SJSA1 (cell line): ENCODE measurements at places on chromosomes 16 and 17.
A peak's percentile ranks its signal among the peaks of the same experiment; 100 is the strongest.

- no peak for DNase-seq
Observed at GRCh38 chr16:69286941-69287713, 24.0 kb upstream of the VPS4A start.

GRCh38 chr17:55303701-55304145 is 39.0 kb downstream of the HLF start:
- no peak for DNase-seq

- DNase-seq = peak; percentile 38
Observed at GRCh38 chr17:32483451-32484019, 3.3 kb upstream of the CDK5R1 start.

DNA sequence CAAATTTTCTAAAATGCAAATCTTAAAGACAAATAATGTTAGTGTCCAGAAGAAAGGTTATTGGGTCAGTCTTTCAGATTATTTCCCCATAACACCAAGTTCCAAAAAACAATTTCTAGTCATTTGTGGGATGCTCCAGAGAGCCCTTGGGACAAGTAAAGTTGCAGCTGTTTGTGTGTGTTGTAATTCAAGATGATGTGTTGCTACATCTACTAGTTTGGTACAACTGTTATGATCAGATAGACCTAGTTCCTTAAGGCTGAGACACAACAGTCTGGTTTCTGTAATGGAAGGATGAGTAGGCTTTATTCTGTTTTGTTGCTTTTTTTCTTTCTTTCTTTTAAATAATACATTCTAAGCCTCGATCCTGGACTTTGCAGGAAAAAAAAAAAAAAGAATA is 41.9 kb downstream of the PIGL start:
- DNase-seq = no peak

DNA sequence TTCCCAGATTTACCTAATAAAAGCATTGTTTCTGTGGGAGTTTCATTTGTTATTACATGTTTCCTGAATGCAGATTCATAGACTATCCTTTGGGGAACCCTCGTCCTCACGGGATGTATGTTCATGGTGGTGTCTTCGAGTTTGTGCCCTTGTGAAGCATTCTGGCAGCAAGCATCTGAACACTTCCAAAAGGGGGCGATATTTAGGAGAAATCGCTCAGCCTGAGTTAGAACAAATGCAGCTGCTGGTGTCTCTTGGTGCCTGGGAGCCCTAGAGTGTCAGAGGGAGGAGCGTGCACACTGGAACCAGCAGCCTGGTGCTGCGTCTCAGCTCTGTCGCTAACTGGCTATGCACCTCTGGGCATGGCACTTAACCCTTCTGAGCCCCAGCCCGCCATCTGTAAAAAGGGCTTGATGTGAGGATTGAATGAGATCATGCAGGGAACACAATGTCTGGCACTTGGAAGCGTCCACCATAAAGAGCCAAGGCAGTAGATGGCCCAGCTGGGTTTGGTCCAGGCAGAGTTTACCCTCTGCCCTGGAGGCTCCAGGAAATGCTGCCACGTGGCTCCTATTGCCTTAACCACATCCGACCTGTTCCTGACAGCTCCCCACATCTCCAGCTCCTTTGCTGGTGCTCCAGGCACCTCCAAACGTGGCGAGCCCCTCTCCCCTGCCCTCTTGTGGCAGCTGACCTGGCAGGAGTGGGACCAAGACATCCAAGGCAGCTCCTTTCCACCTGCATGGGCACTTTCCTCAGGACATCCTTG is 25.0 kb upstream of the C16orf78 start:
- no peak for DNase-seq

- peak; percentile 72 for DNase-seq
Observed at GRCh38 chr17:72118335-72119076, 2.3 kb upstream of the SOX9 start.
